KBM-7 (cell line): ENCODE measurements at places on chromosomes 2 and 18.
A peak's percentile ranks its signal among the peaks of the same experiment; 100 is the strongest.

- DNase-seq: no peak
Measured at GRCh38 chr2:201597397-201597796, 45.9 kb downstream of the TMEM237 start.

DNA sequence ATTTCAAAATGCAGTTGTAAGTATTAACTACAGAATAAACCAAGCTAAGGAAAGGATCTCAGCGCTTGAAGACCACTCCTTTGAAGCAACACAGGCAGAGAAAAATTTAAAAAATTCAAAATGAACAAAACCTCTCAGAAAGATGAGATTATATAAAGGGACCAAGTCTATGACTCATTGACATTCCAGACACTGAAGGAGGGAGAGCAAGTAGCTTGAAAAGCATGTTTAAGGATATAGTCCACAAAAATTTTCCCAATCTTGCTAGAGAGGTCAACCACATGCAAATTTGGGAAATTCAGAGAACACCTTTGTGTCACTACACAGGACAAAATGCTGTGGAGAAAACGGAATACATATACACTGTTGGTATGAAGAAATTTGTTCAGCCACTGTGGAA is 112.6 kb upstream of the MC4R start:
- no peak for DNase-seq

- DNase-seq: no peak
Measured at GRCh38 chr2:39160982-39161381, 40.1 kb upstream of the SOS1 start.

DNA sequence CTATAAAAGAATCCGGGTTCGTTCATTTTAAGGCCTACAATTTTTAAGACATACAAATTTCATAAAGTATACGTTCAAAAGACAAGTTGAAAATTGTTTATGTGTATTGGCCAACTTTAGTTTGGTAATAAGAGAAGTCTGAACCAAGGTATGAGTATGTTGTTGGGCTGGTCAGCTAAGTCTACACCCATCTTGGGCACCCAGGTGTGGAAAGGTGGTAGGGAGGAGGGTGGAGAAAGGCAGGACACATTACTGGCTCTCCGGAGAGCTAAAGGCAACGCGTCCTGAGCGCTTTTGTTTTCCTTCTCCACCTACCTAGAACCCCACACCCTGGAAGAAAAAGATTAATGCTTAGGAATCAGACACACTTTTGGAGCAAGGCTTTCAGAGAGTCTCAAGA is 899 bp upstream of the PELI1 start:
- DNase-seq: no peak

GRCh38 chr18:64474255-64474654 is 325.4 kb upstream of the LINC00305 start:
- no peak for DNase-seq

DNA sequence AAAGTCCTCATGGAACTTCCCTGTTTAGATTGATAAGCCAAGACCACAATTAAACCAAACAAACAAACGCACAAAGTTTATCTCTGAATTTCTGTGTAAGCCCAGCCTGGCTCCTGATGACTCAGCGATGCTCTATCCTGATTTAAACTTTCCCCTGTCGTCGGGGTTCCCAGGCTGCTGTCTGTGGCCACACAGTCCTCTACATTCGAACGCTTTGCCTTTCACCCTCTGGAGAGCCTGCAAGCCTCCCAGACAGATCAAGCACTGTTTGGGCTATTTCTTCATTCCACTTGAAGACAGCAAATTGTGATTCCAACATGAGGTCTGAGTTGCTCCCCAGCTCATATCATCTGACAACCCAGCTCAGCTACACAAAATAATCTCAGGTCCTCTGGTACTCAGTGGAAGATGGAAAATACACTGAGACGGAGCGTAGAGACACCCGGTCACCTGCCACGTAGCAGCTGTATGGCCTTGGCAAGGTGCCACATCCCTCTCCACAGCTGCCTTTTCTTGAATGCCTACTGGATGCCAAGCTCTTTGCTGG is 51.2 kb downstream of the CYRIA start:
- no peak for DNase-seq

GRCh38 chr2:192500550-192501200 is 305.9 kb upstream of the TMEFF2 start:
- peak; percentile 26 for DNase-seq

- no peak for DNase-seq
Measured at GRCh38 chr2:233871432-233871831, 3.2 kb upstream of the MSL3B start.

- no peak for DNase-seq
Measured at GRCh38 chr2:150485114-150485870, 2.2 kb downstream of the RND3 start.

DNA sequence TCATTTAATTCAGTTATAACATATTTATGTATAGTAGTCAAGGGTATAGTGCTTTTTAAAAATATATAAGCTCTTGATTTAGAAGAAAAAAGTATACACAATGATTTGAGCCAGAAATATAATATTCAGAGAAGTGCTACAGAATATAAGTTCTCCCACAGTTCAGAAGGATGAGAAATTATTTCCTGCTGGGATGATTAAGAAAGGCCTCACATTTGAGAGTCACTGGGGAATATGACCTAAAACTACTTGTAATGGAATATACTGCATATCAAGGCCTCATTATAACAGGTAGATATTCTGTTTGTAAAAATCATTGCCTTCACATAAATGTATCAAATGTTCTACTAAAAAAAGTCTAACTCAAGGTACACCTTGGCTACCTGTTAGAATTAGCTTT is 203.5 kb downstream of the MBD2 start:
- no peak for DNase-seq

- DNase-seq: no peak
Measured at GRCh38 chr2:120310136-120310535, 35.8 kb upstream of the INHBB start.

GRCh38 chr2:65031341-65032018 is 24.7 kb upstream of the CEP68 start:
- DNase-seq: peak; percentile 42

- no peak for DNase-seq
Measured at GRCh38 chr2:233936089-233936488, 18.9 kb downstream of the TRPM8 start.

GRCh38 chr2:216698895-216699294 is 3.5 kb upstream of the IGFBP5 start:
- DNase-seq: peak; percentile 52

GRCh38 chr2:207750345-207750744 is 19.4 kb downstream of the FZD5 start:
- DNase-seq: no peak
